Central memory CD8-positive, alpha-beta T cell (primary cell): ENCODE measurements at places on chromosomes 12 and 14.
A peak's percentile ranks its signal among the peaks of the same experiment; 100 is the strongest.

- no peak for DNase-seq
- H3K4me3 ChIP-seq = peak overlapping the region; percentile 0
- no peaks in the 10 kb centered on the region for H3K36me3 ChIP-seq
- H3K27ac ChIP-seq = peak overlapping the region; percentile 96
- H3K27me3 ChIP-seq = no peaks in the 10 kb centered on the region
These were observed 11.9 kb downstream of the CFAP54 start for GRCh38 chr12:96501133-96501761.

- H3K36me3 ChIP-seq = peaks cover 25% of the 10 kb centered on the region
- DNase-seq = no peak
- H3K4me1 ChIP-seq = peaks cover 6% of the 10 kb centered on the region
- H3K27me3 ChIP-seq = no peaks in the 10 kb centered on the region
- no peak overlapping the region for H3K4me3 ChIP-seq
These were observed 71.3 kb downstream of the SYNE3 start for GRCh38 chr14:95445161-95445560.

DNA sequence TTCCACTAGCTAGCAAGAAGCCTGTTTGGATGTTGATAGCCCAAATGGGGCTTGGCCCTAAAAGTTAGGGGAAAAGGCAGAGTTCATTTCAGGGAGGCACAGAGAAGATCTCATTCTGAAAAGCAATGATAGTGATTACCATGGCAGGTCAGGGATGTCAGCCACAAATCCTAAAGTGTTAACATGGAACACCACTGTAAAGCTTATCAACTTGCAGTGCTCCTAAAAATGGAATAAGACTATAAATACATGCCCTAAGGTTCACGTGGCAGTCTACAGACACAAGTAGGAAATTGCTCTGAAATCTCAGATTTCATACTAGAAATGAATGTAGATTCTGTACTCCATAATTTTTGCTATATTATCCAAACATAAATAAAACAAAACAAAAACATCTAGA is 280.0 kb upstream of the E2F7 start:
- no peaks in the 10 kb centered on the region for H3K4me1 ChIP-seq
- H3K27me3 ChIP-seq = no peaks in the 10 kb centered on the region
- no peak overlapping the region for H3K4me3 ChIP-seq
- H3K27ac ChIP-seq = no peak overlapping the region
- no peaks in the 10 kb centered on the region for H3K36me3 ChIP-seq

- H3K4me1 ChIP-seq = no peaks in the 10 kb centered on the region
- H3K27ac ChIP-seq = no peak overlapping the region
- no peak overlapping the region for H3K4me3 ChIP-seq
- no peak for DNase-seq
- peaks cover 25% of the 10 kb centered on the region for H3K27me3 ChIP-seq
These were observed 586.5 kb upstream of the TMEM132C start for GRCh38 chr12:127680516-127680915.

- H3K4me1 ChIP-seq = peaks cover 72% of the 10 kb centered on the region
- no peak for DNase-seq
- peaks cover 16% of the 10 kb centered on the region for H3K36me3 ChIP-seq
- H3K27ac ChIP-seq = peak overlapping the region; percentile 67
These were observed 4.9 kb downstream of the ETV6 start for GRCh38 chr12:11654338-11654737.

- H3K4me1 ChIP-seq = no peaks in the 10 kb centered on the region
- H3K36me3 ChIP-seq = no peaks in the 10 kb centered on the region
- H3K27ac ChIP-seq = no peak overlapping the region
- H3K27me3 ChIP-seq = no peaks in the 10 kb centered on the region
- no peak for DNase-seq
These were observed 241.9 kb upstream of the SYT1 start for GRCh38 chr12:78622529-78623195.
